ENCODE measurements at places on chromosomes 2 and 18. TPM values are rescaled to one million over a fixed set of nuclear protein-coding genes. Genes with fewer than 3 reads are reported as not detected.

GPR45 gene
- total RNA-seq: not detected

- peaks cover 69% of the 10 kb centered on the region for H3K4me1 ChIP-seq
- no peaks in the 10 kb centered on the region for H3K36me3 ChIP-seq
Measured at GRCh38 chr2:69693059-69693774, 48.7 kb upstream of the ANXA4 start.

EMX1 gene
- not detected for total RNA-seq

SAG gene
- total RNA-seq: not detected

GRCh38 chr2:44429034-44429433 is 67.3 kb downstream of the CAMKMT start:
- no peak overlapping the region for H3K4me3 ChIP-seq
- H3K27me3 ChIP-seq: no peaks in the 10 kb centered on the region
- no peak for DNase-seq
- H3K27ac ChIP-seq: no peak overlapping the region
- no peaks in the 10 kb centered on the region for H3K36me3 ChIP-seq
- peaks cover 2% of the 10 kb centered on the region for H3K4me1 ChIP-seq

- H3K4me3 ChIP-seq: no peak overlapping the region
- no peaks in the 10 kb centered on the region for H3K36me3 ChIP-seq
- DNase-seq: no peak
Measured at GRCh38 chr18:78021196-78021595, 771.5 kb downstream of the GALR1 start.

DNA sequence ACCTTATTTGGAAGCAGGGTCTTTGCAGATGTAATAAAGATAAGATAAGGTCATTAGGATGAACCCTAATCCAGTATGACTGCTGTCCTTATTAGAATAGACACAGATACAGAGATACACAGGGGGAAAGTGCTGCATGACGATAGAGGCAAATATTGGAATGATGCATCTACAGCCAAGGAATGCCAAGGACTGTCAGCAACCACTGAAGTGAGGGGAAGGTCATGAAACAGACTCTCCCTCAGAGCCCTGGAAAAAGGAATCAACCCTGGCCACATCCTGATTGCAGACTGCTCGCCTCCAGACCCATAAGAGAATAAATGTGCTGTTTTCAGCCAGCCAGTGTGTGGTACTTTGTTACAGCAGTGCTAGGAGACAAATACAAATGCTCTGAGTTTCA is 14.8 kb downstream of the TMEM237 start:
- H3K36me3 ChIP-seq: peaks cover 8% of the 10 kb centered on the region
- DNase-seq: no peak
- no peak overlapping the region for H3K27ac ChIP-seq
- no peaks in the 10 kb centered on the region for H3K4me1 ChIP-seq
- no peak overlapping the region for H3K4me3 ChIP-seq
- no peaks in the 10 kb centered on the region for H3K27me3 ChIP-seq

- no peaks in the 10 kb centered on the region for H3K27me3 ChIP-seq
- peak overlapping the region; percentile 42 for H3K4me3 ChIP-seq
- H3K36me3 ChIP-seq: no peaks in the 10 kb centered on the region
- H3K27ac ChIP-seq: no peak overlapping the region
Measured at GRCh38 chr2:25340181-25340921, 1.4 kb downstream of the DNMT3A start.

DNA sequence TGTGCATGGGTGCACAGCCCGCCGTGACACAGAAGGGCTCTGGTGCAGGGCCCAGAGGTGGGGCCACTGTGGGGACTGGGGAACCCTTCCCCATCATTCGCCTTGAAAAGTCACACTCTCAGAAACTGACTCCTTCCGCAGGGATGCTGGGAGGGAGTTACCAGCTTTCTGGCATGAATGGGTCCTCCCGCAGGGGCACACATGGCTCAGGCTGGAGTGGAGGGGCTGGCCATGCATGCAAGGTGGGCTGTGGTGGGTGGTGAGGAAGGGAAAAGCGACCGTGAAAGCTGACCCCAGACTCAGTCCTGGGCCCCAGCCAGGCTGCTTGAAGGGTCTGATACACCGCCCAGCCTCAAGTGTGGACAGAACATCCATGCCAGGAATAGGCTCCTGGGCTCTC is 201.1 kb downstream of the TNS1 start:
- no peak overlapping the region for H3K27ac ChIP-seq
- H3K36me3 ChIP-seq: no peaks in the 10 kb centered on the region
- no peak overlapping the region for H3K4me3 ChIP-seq
- no peaks in the 10 kb centered on the region for H3K4me1 ChIP-seq

- DNase-seq: no peak
- H3K4me3 ChIP-seq: no peak overlapping the region
- no peaks in the 10 kb centered on the region for H3K36me3 ChIP-seq
- no peaks in the 10 kb centered on the region for H3K27me3 ChIP-seq
- no peak overlapping the region for H3K27ac ChIP-seq
- peaks cover 8% of the 10 kb centered on the region for H3K4me1 ChIP-seq
Measured at GRCh38 chr18:62711781-62712180, 3.6 kb upstream of the PHLPP1 start.

DNA sequence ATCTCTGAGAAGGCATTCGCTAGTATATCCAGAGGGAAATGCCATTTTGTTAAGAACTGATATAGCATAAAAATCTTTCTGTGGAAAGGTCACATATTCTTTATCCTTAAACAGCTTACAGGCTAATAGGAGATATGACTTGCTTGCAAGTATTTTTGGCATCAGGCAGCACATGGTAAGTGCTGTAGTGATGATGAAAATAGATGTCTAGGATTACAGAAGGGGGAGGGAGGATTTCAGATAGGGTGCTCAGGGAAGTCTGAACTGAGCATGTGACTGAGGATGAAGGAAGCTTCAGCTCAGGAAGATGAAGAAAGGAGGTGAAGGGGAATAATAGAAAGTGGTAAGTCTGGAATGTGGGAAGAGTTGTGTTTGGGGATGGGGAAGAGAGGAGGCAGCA is 158.5 kb upstream of the NOSTRIN start:
- no peaks in the 10 kb centered on the region for H3K36me3 ChIP-seq
- peaks cover 11% of the 10 kb centered on the region for H3K4me1 ChIP-seq
- H3K4me3 ChIP-seq: no peak overlapping the region
- no peak for DNase-seq
- H3K27me3 ChIP-seq: no peaks in the 10 kb centered on the region

DNA sequence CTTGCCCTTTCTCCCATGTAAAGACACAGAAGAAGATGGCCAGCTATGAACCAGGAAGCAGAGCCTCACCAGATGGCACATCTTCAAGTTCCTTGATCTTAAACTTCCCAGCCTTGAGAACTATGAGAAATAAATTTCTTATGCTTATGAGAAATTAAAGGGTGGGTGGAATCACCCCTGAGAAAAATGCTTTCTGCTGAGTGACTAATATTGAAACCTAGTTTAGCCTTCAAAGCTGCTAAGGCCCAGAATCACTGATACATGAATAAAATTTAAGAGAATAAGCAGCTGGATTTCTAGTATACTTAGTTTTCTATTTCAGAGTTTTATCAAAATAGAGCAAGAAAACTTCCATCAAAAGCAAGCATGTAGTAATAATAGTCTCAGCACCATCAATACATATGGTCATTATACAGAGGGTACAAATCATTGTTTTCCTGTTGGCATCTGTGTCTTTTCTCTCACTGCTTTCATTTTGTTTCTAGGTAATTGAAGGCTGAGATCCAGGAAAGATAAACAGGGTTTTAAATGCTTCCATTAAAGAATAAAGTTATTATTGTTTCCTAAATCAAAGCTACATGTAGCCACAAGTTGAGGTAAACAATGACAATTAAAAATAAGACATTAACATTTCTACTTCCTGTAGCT is 53.3 kb upstream of the COL5A2 start:
- H3K36me3 ChIP-seq: no peaks in the 10 kb centered on the region
- no peak for DNase-seq
- H3K27ac ChIP-seq: no peak overlapping the region
- H3K4me1 ChIP-seq: no peaks in the 10 kb centered on the region
- H3K4me3 ChIP-seq: no peak overlapping the region

- peaks cover 26% of the 10 kb centered on the region for H3K27me3 ChIP-seq
- no peak overlapping the region for H3K27ac ChIP-seq
Measured at GRCh38 chr2:197786010-197786877, 1.1 kb upstream of the BOLL start.

GRCh38 chr18:9506046-9506792 is 30.9 kb downstream of the RALBP1 start:
- DNase-seq: no peak
- H3K4me3 ChIP-seq: no peak overlapping the region
- H3K27me3 ChIP-seq: no peaks in the 10 kb centered on the region
- H3K36me3 ChIP-seq: no peaks in the 10 kb centered on the region
- no peaks in the 10 kb centered on the region for H3K4me1 ChIP-seq

DNA sequence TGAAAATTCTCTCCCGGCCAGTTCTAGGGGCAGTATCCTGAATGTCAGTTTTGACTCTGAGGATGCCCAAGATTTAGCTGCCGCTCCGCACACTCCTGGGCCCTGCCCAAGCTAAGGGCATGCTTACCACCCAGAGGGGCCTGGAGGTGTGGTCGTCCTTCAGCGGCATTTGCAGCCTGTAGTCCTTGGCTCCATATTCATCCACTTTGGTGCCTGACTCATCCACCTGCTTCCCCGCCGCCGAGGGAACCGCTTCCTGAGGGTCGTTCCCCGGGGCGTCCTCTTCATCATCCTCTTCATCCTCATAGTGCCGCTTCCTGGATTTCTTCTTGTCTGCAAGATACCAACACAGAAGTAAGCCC is 577 bp downstream of the ERCC3 start:
- H3K4me3 ChIP-seq: peak overlapping the region; percentile 82
- H3K36me3 ChIP-seq: peaks cover 12% of the 10 kb centered on the region
- peaks cover 16% of the 10 kb centered on the region for H3K4me1 ChIP-seq
- H3K27me3 ChIP-seq: no peaks in the 10 kb centered on the region
- peak overlapping the region; percentile 64 for H3K27ac ChIP-seq

All from T-cell (primary cell).